ENCODE measurements at places on chromosomes 4 and X. TPM values are rescaled to one million over a fixed set of nuclear protein-coding genes. Genes with fewer than 3 reads are reported as not detected.

GRCh38 chr4:14178421-14178820 lies 550.9 kb upstream of the BOD1L1 start:
- no peak for DNase-seq

DNA sequence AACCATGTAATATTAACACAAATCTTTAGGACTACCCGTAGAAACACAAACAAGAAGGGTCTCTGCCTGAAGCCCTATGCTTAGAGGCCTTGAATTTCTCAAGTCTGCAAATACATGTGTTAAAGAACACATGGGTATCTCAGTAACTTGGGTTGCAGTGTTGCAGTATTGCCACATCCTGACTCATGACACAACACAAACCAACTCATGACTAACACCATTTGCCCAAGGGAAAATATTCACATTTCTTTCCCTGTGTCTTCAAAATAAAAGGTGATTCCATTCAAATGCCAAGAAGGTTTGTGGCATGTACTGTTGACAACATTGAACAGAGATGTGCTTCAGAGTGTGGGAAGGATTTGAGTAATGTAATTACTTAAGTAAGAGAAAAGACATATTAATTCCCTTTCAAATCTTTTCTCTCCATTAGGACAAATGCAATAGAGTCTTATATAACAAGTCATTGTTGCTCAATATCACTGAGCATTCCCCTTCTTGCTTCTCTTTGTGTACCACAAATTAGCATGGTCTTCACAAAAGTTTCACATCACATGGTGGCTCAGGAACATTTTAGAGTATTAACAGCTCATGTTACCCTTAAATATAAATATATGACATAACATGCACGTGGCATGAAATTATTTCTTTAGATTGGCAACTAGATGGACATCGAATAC lies 487.1 kb downstream of the STPG2 start:
- DNase-seq = no peak

DNA sequence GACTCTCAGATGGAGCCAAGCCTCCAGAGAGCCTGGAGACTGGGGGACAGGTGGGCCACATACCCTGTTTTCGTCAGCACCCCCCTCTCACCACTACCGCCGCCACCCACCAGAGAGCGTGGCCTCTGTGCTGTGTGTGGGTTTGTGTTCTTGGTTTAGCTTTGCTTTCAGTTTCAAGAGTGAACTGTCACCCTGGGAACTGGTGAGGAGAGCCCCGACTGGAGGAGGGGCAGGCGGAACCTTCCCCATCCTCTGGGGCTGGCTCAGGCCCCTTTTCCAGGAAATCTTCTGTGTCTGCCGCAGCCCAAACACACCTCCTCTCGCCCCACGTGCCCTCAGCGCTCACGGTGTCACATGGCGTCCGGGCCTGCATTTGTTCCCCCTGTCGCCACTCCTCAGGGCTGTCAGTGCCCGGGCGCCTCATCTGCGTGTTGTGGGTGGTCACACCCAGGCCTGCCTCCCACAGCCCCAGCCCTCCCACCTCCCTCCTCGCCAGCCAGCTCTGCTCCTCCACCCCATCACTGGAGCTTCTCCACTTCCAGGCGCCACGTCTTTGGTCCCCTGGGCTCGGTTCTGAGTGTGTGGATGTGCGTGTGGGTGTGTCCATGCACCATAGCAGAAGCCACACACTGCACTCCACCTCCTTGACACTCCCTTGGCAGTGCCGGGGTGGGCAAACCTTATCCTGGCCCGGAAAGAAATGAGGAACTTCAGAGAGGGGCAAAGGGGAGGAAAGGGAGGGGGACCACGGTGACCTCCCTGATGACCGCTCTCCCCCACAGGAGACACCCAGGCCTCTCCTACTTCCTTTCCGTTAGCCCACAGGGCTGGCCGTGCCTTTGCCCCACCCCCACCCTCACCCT lies 27.8 kb downstream of the ELF4 start:
- no peak for DNase-seq

GRCh38 chr4:41538017-41538733 lies at the start of gene LIMCH1:
TSS of gene LIMCH1 (plus strand) at chr4:41538157. CDS start at chr4:41605996, 67,839 bp downstream.
- no peak for DNase-seq

- no peak for DNase-seq
These were observed 999.4 kb downstream of the GLUD2 start for GRCh38 chrX:122046815-122047214.

DNA sequence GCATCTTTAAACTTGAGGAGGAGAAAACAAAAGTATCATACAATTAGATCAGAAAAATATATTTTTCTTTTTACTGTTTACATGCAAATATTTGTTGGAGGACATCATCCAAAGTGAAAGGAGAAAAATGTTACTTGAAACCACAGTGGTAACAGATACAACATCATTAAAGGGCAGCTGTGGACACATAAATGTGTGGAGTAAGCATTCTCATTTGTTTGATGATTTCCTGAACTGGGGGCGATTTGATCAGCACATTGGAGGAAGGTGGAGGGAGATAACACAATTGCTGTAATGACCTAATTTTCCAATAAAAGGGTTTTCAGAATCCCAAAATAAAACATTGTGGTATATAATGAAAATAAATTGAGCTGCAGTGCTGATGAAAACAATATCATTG lies 314.5 kb upstream of the HS3ST1 start:
- no peak for DNase-seq

DNA sequence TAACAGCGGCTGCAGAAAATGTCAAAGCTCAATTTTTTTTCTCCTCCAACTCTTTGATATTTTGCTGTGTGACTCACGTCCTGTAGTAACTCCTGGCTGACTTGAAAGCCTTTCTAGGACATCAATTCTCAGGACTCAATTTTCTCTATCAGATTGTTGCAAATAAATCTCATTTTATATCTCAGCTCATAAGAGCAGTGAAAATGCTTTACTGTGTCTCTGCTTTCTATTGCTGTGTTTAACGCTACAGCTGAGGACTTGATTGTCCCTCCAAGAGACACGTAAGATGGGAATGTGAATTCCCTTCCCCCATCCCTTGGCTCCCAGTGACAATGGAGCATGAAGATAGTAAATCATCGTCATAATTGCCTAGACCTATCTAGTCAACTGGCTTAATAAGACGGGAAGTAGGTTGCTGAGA lies 20.5 kb upstream of the CBR4 start:
- no peak for DNase-seq

DNA sequence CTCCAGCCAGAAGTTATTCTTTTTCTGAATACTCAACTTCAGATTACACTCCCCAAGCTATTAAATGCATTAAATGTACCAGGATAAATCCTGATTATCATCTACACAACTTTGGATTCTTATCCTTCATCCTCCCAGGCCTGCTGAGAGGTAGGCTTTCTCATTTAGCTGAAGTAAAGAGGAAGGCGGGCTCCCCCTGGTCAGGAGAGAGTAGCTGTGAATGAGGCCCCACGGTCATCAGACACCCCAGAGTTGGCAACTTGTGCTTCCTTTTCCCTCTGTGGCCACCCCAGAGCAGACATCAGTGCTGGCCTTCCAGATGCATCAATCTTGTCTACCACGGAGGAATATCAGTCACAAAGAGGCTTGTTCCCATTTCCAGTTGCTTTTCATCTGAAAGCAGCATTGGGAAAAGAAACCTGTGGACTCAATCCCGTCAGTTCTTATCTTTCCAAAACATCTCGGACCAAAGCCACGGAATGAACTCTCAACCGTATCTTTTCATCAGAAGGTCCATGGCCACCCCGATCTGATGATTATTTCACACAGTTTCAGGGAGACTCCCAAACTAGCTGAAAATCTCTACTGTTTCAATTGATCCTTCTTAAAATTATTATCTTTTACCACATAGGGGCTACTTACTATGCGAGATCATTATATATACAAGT lies 79.2 kb downstream of the FBXO8 start:
- no peak for DNase-seq

DNA sequence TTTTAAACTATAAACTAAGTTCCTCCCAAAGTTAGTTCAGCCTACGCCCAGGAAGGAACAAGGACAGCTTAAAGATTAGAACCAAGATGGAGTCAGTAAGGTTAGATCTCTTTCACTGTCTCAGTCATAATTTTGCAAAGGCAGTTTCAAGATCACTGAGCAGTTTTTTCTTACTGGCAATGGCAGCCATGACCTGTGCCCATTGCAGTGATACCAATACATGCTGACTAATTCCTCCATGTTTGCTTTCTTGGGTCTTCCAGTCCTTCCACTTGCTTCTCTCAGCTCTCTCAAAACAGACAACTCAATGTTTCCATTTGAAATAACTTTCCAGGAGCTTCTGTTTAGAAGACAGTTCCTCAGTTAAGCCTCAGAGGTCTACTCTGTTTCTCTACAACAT lies 79.5 kb downstream of the PCDH18 start:
- no peak for DNase-seq

- DNase-seq = no peak
These were observed 260.6 kb downstream of the NKX6-1 start for GRCh38 chr4:84238247-84239090.

DNA sequence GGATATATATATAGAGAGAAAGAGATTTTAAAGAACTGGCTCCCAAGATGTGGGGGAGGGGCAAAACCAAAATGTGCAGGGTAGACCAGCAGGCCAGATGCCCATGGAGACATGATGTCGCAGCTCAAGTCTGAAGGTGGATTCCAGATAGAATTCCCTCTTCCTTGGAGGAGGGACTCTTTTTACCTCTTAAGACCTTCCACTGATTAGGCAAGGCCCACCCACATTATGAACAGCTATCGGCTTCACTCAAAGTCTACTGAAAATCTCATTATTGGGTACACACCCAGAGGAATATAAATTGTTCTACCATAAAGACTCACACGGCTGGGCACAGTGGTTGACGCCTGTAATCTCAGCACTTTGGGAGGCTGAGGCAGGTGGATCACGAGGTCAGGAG lies 59.3 kb downstream of the DHRSX start:
- no peak for DNase-seq

- DNase-seq = no peak
These were observed 47.9 kb upstream of the GPR78 start for GRCh38 chr4:8532245-8532781.

DNA sequence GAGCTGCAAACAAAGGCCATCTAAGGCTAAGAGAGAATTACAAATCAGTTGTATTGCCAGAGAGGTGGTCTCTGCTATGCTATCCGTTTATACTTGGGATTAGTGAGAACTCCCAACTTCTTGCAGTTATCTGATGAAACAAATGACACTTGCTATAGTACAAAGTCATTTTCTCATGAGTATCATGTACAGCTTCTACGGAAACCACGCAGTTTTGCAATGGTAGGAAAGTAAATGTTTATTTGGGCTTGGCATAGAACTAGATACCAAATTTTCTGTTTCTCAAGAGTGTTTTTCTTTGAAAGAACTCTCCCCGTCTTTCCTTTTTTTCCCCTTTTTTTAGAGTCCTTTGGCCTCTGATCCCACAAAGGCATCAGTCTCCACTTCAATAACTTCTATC lies 128.2 kb upstream of the ENPEP start:
- DNase-seq = no peak

Gene ADRA2C
- 7.9 TPM for total RNA-seq

Gene CLIC2
- 1.3 TPM for total RNA-seq

Gene CPLX1
- 5.6 TPM for total RNA-seq

Measured in type B pancreatic cell (in vitro differentiated cells).